ENCODE measurements at places on chromosomes 16 and 17.

GRCh38 chr16:86581458-86581857, 3.1 kb downstream of the FOXL1 start:
- DNase-seq = no peak

- DNase-seq = no peak
Observed at GRCh38 chr17:16419074-16419928, 3.9 kb downstream of the TRPV2 start.

DNA sequence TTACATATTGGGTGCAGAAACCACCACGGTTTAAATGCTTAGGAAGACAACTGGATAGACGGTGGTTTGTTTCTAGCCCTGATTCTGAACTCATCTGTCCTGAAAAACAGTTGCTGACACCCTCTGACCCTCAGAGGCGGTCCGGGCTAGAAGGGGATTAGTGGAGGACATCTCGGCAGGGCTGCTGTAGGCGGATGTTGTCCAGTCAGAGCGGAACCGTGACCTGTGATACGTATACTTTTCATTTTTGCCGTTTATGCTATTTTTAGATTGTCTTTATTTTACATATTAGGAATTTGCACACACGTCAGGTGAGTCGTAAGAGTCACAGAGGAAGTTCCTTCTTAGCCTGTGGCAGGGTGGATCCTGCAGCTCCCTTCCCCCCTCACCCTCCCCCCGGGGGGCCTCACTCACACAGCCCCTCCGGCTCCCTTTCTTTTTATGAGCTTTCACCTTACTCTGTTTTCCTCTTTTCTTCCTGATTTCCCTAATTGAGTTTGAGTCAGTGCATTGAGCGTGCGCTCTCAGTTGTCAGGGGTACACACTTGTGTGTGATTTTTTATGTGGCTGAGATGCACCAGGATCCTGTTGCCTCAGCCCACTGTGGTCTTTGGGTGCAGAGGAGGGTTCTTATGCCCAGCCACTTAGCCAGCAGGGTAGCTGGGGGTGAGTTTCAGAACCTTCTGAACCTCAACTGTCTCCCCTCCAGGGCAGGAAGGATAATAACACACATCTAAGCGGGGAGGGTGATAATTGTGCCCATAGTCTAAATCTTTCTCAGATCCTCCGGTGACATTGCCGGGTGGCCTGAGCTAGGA, 211.1 kb upstream of the CHMP6 start:
- no peak for DNase-seq

GRCh38 chr17:81391936-81392908, 3.0 kb upstream of the BAHCC1 start:
- DNase-seq = peak; percentile 40

- no peak for DNase-seq
Observed at GRCh38 chr16:54067322-54068065, 219.1 kb downstream of the IRX3 start.

DNA sequence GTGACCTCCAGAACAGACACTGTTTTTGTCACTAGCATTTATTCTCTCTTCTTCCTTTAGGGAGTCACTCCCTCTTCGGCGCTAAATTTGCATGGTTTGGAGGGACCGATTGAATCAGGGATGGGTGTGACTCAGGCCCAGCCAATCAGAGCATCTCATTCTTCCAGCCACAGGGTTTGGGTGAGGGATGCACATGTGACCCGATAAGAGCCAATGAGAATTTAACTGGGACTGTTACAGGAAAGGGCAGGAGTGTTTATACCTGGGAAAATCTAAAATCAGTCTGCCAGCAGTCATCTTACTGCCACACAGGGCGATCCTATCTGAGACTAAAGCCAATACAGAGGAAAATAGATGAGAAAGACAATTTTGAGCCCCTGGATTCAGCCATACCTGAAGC, 351.2 kb upstream of the ERCC4 start:
- no peak for DNase-seq

- DNase-seq = no peak
Observed at GRCh38 chr16:27102701-27103575, 36.2 kb downstream of the C16orf82 start.

GRCh38 chr16:80009971-80010659, 409.6 kb upstream of the MAF start:
- no peak for DNase-seq

- DNase-seq = no peak
Observed at GRCh38 chr16:68972720-68973119, 129.4 kb downstream of the TANGO6 start.

GRCh38 chr17:49557312-49558024, 18.2 kb upstream of the NXPH3 start:
- no peak for DNase-seq

- peak; percentile 47 for DNase-seq
Observed at GRCh38 chr17:17132746-17133145, 73.4 kb downstream of the PLD6 start.

DNA sequence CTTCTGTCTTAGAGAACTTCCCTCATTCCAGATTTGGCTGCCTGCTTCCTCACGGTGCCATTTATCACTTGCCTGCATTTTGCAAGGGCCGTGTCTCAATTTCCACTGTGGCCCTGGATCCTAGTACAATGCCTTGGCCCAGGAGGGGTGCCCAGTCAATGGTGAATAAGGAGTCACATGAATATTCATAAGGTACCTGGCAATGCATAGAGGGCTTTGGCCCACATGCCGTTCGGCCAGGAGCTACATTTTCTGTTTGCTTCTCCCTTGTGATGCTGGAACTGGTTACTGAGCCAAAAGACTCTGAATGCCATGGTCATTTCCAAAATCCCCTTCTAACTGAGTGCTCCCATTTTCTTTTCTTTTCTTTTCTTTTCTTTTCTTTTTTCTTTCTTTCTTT, 4.8 kb upstream of the PIRT start:
- peak; percentile 50 for DNase-seq

DNA sequence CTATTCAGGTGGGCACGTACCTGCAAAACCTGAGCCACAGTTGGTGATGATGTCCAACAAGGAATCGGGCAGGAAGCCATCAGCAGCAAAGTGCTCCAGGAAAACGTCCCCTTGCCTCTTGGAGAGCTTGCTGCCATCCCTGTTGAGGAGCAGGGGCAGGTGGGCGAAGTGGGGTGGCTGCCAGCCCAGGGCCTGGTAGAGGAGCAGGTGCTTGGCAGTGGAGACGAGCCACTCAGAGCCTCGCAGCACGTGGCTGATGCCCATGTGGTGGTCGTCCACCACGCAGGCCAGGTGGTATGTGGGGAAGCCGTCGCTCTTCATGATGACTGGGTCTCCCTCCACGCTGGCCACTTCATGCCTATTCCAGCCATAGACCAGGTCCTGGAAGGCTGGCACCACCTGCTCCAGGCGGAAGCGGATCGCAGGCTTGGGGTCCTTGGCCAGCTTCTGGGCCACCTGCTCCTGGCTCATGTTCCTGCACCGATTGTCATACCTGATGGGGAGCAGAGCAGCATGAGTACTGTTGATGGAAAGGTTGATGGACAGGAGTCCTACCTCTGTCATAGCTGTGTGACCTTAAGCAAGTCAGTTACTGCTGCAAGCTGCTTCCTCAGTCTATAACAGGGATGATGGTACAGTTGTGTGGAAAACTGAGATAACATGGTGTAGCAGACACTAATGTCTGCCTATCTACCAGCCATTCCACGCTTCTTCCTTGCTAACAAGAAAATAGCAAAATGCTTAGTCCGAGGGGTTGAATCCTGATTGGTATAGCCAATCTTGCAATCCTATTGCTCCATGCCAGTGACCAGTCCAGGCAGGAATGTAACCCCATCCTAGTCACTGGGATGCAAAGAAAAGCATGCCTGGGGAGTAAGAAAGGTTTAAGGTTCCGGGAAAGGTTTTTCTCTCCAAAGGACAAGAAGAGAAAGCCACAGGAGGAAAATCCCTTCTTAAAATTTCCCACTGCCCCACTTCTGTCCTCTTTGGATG, 22.0 kb downstream of the EARS2 start:
- DNase-seq = no peak

DNA sequence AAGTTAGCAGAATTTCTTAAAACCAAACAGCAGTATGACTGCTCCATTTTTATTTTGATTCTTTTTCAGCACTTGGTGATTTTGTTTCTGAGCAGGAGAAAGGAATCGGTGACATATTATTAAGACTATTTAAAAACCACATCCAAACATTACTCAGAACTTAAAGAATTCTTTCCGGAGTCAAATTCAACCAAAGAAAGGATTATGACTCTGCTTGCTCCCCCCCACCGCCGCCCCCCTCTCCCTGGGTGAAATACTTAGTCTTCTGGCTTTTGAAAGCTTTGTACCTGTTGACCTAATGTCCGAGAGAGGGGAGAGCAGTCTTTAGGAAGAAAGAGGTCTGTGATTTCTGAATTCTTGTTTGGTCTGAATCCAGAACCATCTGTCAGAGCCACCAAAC, 17.9 kb upstream of the COL1A1 start:
- no peak for DNase-seq

DNA sequence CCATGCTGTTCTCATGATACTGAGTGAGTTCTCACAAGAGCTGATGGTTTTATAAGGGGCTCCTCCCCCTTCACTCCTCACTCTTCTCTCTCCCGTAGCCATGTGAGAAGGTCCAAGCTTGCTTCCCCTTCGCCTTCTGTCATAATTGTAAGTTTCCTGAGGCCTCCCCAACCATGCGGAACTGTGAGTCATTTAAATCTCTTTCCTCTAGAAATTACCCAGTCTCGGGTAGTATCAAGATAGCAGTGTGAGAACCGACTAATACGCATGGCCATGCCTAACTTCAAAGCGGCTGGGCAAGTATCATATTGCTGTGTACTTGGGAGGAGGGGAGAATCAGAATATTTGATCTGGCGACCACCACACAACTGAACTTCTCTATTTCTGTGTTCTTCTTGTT, 88.3 kb downstream of the PRKCB start:
- DNase-seq = no peak

DNA sequence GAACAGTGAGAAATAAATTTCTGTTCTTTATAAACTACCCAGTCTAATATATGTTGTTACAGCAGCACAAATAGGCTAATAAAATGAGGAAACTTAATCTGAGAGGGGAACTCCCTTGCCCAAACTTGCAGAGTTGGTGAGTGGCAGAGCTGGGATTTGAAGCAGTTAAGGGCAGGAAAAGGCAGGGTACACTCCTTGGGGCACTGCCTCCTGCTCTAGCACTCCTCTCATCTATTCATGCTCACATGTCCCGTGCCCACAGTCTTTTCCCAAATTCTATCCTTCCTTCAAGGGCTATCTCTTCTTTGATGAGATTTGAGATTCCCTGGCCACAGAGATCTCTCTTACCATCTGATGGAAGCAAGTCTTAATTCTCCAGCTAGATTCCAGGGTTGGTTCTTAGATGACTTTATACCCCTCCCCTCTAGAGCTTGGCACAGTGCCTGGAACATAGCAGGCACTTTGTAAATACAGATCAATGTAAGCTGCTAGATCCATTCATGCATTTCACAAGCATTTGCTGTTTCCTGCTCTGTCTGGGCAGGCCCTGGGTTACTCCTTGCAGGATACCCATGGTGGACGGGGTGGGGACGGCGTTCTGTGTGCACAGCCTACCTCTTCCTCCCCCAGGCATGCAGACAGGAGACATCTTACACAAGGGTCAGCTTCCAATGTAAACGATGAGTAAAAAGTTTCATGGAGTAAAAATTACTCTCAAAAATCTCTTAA, 39.2 kb upstream of the ABCC12 start:
- no peak for DNase-seq

GRCh38 chr17:80244871-80245509, 15.7 kb upstream of the RNF213 start:
- no peak for DNase-seq

- DNase-seq = no peak
Observed at GRCh38 chr17:48624544-48625494, 1.3 kb downstream of the HOXB9 start.

DNA sequence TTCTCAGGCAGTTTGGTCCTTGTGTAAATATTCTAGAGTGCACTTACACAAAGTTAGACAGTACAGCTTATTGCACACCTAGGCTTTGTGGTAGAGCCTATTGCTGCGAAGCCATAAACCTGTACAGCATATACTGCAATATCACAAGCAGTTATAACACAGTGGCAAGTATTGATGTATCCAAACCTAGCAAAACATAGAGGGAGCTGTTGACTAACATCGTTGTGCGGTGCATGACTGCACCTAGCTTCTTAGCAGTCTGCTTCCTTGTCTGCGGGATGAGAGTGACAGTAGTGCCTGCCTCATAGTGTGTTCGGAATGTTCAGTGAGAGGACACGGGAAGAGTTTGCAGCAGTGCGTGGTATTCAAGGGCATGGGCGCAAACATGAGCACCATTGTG, 78.9 kb downstream of the MPRIP start:
- no peak for DNase-seq

DNA sequence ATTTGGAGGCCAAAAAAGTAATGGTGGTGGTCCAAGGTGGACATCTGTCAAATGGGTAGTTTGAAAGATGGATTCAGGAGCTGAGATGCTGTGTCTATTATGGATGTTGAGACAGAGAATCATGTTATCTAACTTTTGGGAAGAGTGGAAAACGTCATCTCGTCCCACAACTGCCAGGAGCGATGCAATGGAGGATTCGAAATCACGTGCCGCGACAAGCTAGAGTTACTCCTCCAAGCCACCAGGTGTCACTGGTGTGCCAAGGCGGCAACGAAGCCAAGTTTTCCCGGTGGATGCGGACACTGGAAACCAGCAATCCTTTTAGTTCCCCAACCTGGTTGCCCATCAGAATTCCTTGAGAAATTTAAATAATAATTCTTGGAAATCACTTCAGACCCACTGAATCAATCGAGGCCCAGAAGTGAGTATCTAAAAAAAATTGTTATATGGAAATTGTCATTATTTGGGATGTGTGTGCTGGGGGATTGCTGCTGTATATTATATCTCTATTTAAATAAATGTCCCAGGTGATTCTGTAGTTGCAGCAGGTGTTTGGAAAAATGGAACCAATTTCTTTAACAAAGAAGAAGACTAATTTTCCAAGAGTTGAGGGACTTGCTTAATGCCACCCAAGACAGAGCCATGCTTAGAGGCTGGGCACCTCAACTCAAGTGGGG, 206.1 kb downstream of the HAPSTR1 start:
- peak; percentile 23 for DNase-seq

DNA sequence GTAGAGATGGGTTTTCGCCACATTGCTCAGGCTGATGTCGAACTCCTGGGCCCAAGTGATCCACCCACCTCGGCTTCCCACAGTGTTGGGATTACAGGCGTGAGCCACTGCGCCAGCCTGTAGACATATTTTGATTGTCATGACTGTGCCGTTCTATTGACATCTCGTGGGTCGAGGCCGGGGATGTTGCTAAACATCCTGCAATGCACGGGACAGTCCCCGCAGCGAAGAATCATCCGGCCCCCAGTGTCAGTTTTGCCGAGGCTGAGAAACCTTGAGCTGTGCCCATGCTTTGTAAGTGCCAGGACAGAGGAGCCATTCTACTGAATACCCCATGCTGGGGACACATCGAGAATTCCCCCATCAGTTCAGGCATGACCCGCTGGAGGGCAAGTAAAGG, 69.1 kb upstream of the GSE1 start:
- DNase-seq = no peak

DNA sequence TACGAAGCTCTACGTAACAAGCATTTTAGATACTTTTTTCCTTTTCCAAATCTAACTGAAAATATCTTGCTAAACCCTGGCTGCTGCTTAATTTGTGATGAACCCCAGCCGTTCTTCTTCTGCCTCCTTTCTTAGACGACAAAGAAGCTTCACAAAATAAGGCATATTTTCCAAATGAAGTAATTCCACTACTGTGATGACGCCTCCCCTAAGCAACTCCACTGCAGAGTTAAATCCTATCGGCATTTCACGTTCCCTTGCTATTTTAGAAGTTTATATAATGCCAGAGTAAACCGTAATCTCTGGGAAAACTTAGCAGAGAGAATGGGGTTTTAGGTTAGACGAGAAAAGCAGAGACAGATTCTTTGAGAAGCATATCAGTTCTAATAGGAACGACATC, 683.1 kb upstream of the SALL1 start:
- DNase-seq = no peak

GRCh38 chr17:80890196-80890920, 101.3 kb upstream of the CHMP6 start:
- no peak for DNase-seq

- no peak for DNase-seq
Observed at GRCh38 chr17:6241996-6242395, 171.8 kb downstream of the WSCD1 start.

All from amygdala (tissue), 56 donors.